ENCODE measurements at places on chromosomes 4 and X.

GRCh38 chr4:137536789-137537561 lies 4.7 kb upstream of the PCDH18 start:
- no peak for DNase-seq

- DNase-seq = no peak
Measured at GRCh38 chr4:123465416-123465815, 68.8 kb downstream of the SPRY1 start.

DNA sequence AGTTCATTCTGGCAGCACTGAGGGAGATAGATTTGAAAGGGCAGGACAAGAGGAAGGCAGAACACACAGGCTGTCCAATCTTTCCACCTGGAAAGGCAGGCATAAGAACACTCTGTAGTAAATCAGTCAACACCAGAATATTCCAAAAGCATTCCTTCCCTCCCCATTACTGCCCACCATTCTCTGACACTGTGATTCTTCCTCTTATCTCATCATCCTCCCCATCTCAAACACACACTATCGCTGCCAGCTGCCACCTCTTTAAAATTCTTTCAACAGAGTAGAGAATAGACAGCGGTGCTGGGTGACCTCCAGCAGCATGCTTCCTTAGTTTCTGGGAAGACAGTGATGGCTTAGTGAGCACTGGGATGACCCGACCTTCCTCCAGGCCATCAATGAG lies 53.7 kb upstream of the MYOZ2 start:
- no peak for DNase-seq

DNA sequence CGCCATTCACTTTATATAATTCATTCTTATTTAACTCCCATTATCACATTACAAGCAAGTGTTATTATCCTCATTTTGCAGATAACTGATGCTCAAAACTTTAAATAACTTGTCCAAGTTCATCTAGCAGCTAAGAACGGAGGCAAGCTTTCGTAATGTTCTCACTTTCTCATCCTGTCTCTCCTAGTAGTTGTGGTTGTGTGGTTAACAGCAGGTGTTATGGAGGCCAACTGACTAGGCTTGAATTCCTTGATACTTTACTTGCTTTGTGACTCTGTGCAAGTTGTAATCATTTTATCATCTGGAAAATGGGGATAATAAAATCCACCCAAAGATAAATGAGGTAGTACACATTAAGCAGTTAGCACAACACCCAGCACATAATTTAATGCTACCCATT lies 109.9 kb upstream of the PTPN13 start:
- DNase-seq = no peak

DNA sequence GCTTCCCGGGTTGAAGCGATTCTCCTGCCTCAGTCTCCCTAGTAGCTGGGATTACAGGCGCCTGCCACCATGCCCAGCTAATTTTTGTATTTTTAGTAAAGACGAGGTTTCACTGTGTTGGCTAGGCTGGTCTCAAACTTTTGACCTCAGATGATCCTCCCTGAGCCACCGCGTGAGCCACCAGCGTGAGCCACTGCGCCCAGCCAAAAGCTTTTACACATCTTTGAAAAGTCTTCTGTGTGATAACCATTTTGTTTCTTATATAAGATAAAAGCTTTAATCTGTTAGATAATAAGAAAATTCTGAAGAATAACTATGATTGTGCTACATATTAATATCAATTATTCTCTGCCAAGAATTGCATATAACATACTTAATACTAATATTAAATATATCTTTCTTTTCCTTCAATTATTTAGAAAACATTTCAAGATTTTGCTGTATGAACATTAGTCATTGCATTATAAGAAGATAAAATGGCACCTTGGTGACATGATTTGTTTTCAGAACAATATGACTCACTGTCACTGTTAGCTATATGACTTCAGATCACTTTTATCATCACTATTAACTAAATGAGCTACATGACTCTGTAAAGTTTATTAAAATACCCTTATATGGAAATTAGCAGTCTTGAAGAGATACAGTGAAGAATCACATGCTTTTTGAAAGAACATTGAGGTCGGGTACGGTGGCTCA lies 33.4 kb downstream of the RUFY3 start:
- no peak for DNase-seq

DNA sequence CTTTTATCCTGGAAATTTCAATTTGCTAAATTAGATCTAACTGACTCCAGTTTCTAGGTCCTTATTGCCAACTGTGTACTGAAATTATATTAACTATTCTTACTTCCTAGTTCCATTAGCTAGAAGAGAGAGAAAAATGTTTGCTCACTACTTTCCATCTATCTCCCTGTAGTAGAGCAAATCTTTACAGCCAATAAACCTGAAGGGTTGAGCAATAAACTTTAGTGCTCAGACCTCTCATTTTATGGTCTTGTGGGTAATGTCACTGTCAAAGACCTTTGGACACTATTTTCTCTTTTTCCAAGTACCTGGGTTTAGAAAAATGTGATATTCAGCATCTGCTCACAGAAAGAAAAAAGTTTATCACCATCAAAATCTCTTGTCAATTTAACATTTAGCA lies 237.5 kb upstream of the GEMIN8 start:
- no peak for DNase-seq

DNA sequence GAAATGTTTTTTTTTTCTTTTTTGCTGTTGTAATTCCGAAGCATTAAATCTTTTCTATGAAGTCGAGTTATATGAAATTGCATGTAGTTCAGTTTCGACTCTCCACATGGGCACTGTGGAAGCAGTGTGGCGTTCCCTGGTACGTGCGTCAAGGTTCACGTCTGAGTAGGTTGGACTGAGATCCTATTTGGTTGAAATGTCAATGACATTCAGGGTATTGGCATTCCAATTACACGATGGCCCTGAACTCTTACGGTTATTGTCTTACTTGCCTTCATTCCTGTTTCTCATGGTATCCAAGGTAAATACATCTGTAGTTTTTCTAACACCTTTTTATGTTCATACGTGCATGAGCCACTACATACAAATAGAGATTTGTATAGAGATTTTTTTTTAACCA lies 128.8 kb downstream of the SORBS2 start:
- no peak for DNase-seq

- DNase-seq = no peak
Measured at GRCh38 chr4:108370291-108371141, 201.8 kb upstream of the LEF1 start.

- DNase-seq = no peak
Measured at GRCh38 chr4:109472343-109472761, 38.7 kb downstream of the SEC24B start.

DNA sequence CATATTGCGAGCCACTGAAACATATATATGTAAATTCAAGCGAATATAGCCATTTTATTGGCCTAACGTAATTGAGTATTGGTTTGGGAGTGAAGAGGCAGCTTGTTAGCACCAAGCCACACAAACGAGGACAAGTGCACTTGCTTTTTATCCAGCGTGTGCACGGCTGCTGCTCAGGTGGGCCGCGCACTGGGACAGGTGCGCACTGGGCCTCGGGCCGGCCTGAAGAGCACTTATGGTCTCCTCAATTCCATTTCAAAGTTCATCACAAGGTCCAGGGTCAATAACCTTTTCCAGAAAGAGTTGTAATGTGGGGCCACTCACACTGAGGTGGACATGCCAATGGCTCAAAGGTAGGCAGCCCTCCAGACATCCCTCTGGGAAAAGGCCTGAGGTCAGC lies 95.9 kb downstream of the ATP8A1 start:
- no peak for DNase-seq

DNA sequence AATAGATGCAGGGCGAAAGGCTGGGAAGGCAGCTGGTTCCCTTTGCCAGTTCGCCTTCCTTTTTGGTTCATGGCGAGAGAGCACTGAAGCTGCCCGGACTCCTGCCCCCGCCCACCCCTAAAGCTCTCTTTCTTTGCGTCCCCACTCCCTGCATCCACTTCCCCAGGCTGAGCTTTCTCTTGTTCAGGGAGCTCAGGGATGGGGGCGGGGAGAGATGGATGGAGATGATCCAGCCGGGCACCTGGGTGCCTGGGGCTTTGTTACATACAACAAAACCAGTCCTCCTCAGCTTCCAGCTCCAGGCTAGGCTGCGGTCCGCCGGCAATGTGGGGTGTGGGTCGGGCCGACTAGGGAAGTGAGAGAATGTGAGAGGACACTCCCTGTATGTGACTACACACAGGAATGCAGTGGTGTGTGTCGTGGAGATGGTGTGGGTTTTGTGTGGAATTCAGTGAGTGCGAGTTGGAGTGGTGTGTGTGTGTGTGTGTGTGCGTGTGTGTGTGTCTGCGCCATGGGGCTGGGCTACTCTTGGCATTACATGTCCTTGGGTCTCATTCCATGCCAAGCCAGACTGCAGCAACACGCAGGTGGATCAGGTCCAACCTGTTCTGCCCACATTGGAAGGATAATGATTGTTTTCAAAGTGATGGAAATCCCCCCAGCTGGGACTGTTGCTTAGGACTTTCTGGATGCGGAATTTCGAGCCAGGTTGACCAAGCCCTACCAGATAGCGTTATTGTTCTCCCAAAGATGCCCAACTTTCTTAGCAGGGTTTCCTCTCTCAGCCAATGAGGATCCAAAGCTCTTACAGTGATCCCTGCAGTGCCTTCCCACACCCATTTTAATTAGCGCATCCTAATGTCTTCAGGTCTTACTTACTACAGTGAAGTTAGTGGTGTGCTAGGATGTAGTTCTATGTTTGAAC lies 149.4 kb upstream of the CHRDL1 start:
- DNase-seq = peak; percentile 6

- no peak for DNase-seq
Measured at GRCh38 chr4:146211440-146211839, 2.9 kb upstream of the REELD1 start.

DNA sequence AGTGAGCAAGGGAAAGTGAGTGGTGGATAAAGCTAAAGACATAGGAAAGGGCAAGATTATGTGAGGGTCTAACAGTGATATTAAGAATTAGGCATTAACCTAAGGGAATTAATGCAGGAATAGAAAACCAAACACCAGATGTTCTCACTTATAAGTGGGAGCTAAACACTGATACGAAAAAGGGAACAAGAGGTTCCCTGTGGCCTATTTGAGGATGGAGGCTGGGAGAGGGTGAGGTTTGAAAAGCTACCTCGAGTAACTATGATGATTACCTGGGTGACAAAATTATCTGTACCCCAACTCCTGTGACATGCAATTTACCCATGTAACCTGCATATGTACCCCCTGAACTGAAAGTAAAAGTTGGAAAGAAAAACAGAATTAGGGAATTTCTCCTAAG lies 79.0 kb downstream of the ANXA3 start:
- no peak for DNase-seq

GRCh38 chrX:1507511-1508463 lies 29.2 kb downstream of the P2RY8 start:
- DNase-seq = peak; percentile 79

DNA sequence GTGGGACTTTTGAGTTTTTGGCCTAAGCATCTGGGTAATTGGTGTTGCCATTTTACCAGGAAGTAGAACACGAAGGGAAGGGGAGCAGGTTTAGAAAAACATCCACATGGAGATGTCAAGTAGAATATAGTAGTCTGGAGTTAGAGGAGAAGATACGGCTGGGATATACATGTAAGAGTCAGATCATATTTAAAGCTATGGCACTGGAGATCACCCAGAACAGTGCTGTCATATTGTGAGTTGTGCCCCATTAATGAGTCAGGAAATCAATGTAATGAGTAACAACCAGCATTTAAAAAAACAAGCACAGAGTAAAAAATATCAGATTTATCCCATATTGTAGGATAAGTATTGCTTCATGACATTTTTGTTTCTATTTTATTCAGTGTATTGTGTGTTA lies 4.2 kb downstream of the GSTCD start:
- no peak for DNase-seq

- DNase-seq = no peak
Measured at GRCh38 chr4:130210864-130211263, 1114.9 kb downstream of the C4orf33 start.

DNA sequence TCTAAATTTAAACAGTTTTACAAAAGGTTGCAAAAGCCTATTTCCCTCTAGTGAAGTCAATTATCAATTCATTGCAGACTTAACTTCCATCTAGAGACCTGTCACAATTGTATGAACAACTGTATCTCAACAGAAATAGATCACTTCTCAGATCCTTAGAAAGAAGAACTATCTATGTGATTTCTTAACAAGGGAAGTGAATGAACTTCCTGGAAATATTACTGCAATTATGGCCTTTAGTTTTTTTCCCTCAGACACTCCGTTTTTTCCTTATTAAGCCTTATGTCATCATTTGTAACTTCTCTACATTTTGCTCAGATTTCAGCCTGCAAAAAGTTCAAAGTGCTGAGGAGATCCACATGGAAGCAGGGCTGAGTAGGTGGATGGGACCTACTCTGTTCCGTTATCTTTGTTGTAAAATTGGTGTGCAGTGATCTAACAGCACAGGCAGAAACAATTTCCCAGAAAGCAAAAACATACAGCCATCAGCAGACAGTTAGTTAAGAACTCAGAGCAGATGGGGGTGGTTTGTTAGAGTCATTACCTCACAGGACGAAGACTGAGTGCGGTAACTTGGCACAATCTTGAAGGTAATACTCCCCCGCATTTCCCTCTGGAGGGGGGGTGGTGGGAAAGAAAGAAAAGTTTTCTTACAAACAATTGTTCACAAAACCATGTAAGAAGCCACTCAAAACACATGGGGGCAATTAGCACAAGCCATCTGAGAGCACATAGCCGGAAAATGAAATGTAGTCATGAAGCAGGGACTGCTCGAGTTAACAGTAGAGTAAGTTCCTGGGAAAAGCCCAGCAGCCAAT lies 112.3 kb downstream of the NYX start:
- no peak for DNase-seq

DNA sequence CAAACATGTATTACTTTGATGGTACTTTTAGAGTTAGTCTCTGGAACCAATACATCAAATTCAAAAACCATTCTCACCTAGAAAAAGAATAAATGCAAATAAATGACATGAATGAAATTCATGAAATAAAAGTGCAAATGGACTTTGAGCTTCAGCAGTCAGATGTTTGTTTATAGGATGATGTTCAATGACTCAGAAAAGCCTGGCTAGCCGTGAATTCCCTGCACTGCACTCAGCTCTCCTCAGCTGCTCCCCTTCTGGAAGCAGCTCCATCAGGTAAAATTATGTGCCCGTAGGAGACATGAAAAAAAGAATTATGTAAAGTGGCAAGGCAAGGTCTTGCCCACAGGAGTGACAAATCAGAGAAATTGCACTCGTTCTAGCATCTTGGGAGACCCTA lies 390.6 kb downstream of the GPM6A start:
- DNase-seq = no peak

GRCh38 chr4:106707776-106708463 lies 328.2 kb downstream of the DKK2 start:
- DNase-seq = no peak

GRCh38 chrX:71906144-71906543 lies 4.5 kb upstream of the NHSL2 start:
- no peak for DNase-seq

DNA sequence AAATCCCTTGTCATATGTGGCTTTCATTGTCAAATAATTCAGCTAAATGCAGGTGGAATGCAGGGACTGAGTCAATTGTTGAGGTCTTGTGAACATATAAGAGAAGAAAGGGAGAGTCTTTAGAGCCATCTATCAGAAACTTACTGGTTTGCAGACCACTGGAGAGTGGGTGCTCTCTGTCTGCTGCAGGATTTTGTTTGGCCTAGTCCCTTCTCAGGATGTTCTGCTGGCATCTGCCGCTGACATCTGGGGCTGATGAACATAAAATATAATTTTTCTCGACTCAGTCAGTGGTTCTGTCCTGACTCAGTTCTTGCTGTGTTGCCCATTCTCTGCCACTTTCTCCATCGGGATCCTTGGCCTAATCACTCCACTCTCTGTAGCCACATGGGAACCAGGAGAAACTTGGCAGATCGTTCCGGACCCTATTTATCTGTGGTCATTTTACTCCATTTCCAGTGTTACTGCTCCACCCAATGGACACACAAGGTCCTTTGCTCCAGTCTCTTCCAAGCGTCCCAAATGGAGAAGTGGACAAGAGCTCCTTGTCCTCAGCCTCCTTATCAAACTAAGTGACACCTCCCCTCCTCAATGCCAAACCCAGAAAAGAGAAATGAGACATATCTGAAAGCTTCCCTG lies 436.2 kb downstream of the FAT4 start:
- DNase-seq = no peak

Data from GM13976 (cell line).